ENCODE measurements at places on chromosomes 7 and 10.

- peak; percentile 19 for DNase-seq
Measured at GRCh38 chr10:132095403-132096113, 29.8 kb downstream of the JAKMIP3 start.

DNA sequence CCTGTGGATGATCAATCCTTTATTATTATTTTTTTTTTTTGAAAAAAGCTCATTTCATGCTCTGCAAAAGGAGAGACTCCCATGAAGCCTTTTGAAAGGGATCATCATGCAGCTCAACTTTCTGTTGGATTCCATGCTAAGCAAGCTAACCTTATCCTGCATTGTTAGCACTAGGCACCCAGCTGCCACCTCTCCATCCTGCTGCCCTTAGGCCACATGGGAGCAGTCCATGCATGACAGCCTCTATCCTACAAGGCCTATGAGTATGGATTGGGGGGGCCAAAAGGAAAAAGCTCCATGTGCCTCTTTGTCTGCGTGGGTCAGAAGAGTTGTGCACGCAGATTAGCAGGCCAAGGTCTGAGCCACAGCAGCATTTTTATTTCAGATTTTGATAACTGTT, 19.2 kb downstream of the SMNDC1 start:
- no peak for DNase-seq

DNA sequence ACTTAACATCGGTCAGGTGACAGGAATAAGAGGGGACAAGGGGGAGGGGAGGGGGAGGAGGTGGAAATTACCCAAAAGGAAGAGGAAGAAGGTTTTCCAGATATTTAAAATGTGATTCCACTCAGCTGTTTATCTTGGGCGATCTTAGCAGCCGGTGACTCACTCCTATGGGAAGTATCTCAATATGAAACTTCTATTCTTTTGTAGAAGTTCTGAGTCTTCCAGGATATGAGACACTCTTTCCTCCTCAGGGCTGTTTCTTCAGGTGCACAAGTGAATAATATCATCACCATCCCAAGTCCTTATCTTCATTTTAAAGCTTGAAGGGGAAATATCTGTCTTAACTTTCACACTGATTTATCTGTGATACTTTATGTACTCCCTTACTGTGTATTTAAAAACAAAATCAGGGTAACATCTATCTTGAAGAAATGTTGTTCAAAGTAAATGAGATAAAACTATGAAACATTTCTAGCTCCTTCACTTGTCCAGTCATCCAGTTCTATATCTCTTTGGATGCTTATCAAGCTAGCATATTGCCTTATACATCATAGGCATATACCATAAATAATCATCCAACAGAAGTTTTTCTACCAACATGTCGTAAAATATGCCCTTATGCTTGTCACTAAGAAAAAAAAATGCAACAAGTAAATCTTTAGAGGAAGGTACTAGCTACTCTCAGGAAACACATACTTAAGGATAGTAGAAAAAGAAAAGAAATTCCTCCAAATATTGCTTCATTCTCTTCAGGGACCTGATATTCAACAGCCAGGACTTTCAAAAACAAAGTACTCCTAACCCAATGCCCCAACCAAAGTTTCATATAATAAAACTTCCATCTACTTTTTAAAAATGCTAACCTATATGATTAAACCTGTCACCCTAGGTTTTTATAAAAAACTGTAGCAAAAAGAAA, 13.7 kb downstream of the DOCK4 start:
- no peak for DNase-seq

DNA sequence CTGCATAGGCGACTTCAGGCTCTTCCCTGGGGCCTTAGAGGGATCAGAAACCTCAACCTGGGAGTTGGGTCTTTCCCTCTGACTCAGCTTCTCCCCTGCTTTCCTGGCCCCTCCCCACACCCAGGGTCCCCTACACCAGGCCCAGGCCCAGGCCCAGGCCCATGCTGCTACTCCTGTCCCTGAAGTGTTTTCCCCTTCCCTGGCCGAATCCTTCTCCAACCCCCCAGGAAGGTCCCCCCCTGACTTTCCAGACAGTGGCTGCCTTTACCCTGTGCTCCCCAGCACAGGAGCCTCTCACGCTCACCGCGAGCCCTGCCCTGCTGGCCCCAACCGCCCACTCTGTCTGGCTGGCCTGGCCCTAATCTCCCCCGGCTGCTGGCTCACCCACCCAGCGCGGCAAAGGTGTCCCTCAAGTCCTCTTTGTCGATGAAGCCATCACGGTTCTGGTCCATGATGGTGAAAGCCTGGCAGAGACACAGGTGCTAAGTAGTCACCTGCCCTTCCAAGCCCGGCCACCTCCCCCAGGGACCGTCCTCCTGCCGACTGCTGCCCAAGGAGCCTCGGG, 6.4 kb downstream of the MYL10 start:
- no peak for DNase-seq

DNA sequence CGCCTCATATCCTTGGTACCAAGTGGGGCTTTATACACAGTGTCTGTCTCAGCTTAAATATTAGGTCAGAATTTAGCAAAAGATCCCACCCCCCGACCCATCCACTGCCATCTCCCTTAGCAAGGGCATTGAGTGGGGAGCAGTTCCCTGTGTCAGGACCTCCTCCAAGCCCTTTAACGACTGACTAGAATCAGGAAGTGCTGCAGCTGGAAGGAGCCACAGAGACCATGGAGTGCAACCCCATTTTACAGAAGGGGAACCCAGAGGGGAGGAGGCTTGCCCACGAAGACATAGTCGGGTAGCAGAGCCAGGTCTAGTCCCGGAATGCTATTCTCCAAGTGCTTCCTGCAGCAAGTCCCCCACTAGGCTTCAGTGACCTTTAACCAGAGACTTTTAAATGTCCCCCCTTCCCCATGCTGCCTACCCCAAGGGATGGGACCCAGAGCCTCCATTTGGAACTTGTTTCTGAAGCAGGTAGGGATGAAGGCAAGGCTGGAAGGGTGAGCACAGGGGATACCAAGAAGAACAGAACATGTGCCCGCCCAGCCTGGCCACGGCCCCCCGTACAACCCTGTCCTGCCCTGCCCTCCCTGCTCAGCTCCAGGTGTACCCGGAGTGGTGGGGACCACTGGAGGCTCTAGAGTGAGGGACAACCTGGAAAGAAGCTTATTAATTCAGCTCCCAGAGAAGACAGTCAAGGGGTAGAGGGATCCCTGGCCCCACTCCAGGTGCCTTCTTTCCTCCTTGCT, 41.3 kb downstream of the C10orf105 start:
- DNase-seq = no peak

- no peak for DNase-seq
Measured at GRCh38 chr7:18330548-18330947, 165.0 kb upstream of the HDAC9 start.
